ENCODE measurements at places on chromosomes 12 and 14.

GRCh38 chr12:94844452-94844851 is 159.0 kb downstream of the NDUFA12 start:
- H3K27me3 ChIP-seq, result peaks cover 3% of the 10 kb centered on the region
- no peaks in the 10 kb centered on the region for H3K36me3 ChIP-seq
- no peak overlapping the region for H3K4me3 ChIP-seq

- no peaks in the 10 kb centered on the region for H3K36me3 ChIP-seq
- no peak for DNase-seq
- H3K27ac ChIP-seq, result no peak overlapping the region
- H3K27me3 ChIP-seq, result peaks cover 2% of the 10 kb centered on the region
These were observed 73.4 kb downstream of the DUSP6 start for GRCh38 chr12:89278862-89279261.

GRCh38 chr14:99732436-99733210 is 48.5 kb downstream of the CYP46A1 start:
- H3K27me3 ChIP-seq, result peaks cover 31% of the 10 kb centered on the region
- no peak overlapping the region for H3K4me3 ChIP-seq
- H3K4me1 ChIP-seq, result no peaks in the 10 kb centered on the region

GRCh38 chr12:60176891-60177290 is 581.1 kb downstream of the SLC16A7 start:
- H3K27me3 ChIP-seq, result no peaks in the 10 kb centered on the region
- DNase-seq, result no peak
- H3K27ac ChIP-seq, result no peak overlapping the region

DNA sequence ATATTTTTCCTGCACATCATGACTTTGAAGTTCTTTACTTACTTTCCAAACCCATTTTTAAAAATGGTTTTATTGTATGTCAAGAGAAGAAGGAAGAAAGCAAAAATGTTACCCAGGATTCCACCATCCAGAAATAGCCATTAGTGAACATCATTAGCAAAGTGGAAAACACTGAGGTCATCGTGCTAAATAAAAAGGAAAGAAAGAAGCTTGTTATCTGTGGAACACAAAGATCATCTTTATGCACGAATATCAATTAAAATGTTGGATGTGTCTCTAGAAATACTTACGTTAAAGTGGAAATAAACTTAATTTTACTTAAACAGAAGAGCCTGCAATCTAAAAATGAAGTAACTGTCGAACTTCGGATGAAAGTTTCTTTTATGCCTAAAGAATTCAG is 27.3 kb downstream of the SFSWAP start:
- no peak overlapping the region for H3K4me3 ChIP-seq
- H3K36me3 ChIP-seq, result peaks cover 32% of the 10 kb centered on the region
- H3K27ac ChIP-seq, result no peak overlapping the region

Measured in memory B cell (primary cell).